ENCODE measurements at places on chromosomes 2 and 18. TPM values are rescaled to one million over a fixed set of nuclear protein-coding genes. Genes with fewer than 3 reads are reported as not detected.

Gene ARHGAP28
- total RNA-seq: not detected

Gene PIEZO2
- total RNA-seq: 0.70 TPM

Gene COLEC11
- 0.62 TPM for total RNA-seq

Gene UGT1A8
- total RNA-seq: 0.05 TPM

Gene MROH2A
- total RNA-seq: 0.12 TPM

Gene SLC8A1
- 0.29 TPM for total RNA-seq

Gene LONRF2
- total RNA-seq: 2.0 TPM

Gene OSBPL6
- 6.8 TPM for total RNA-seq

Gene LAMA1
- total RNA-seq: 0.07 TPM

Gene ANKRD30B
- not detected for total RNA-seq

Gene GULP1
- 43.4 TPM for total RNA-seq

Gene CRYBA2
- not detected for total RNA-seq

Gene EVA1A
- 8.2 TPM for total RNA-seq

Gene ASPRV1
- total RNA-seq: 0.25 TPM

Gene MDH1B
- 1.6 TPM for total RNA-seq

Gene GPR45
- total RNA-seq: not detected

Gene TRIM43
- total RNA-seq: not detected

Gene SLC23A3
- 0.82 TPM for total RNA-seq

Gene COL3A1
- total RNA-seq: 0.20 TPM

Gene COL4A3
- 1.3 TPM for total RNA-seq

Gene SULT1C2
- 0.36 TPM for total RNA-seq

Gene CYP27A1
- total RNA-seq: 0.15 TPM

Gene PROM2
- 0.01 TPM for total RNA-seq

Gene VWA3B
- not detected for total RNA-seq

Gene GKN2
- total RNA-seq: 1.9 TPM

Gene SERPINB11
- total RNA-seq: not detected

Gene FOXD4L1
- 0.31 TPM for total RNA-seq

Gene DYNAP
- total RNA-seq: not detected

Gene ONECUT2
- total RNA-seq: 0.37 TPM

Gene CCDC148
- 0.45 TPM for total RNA-seq

Gene ANKRD36B
- total RNA-seq: 4.3 TPM

Gene PTPRM
- total RNA-seq: 33.7 TPM

Gene SP9
- total RNA-seq: 1.9 TPM

Gene PRKCE
- total RNA-seq: 10.4 TPM

Gene IL1RL1
- total RNA-seq: 1.0 TPM

Gene MAPK4
- total RNA-seq: 0.28 TPM

Gene DOCK10
- total RNA-seq: 37.1 TPM

Gene DCDC2C
- total RNA-seq: not detected

Gene TXNDC2
- 0.12 TPM for total RNA-seq

Gene FAM228A
- total RNA-seq: not detected

Gene TMEM37
- 1.5 TPM for total RNA-seq

Gene POLE4
- 168 TPM for total RNA-seq

Gene ABCG5
- total RNA-seq: not detected

Gene PHOSPHO2
- 3.2 TPM for total RNA-seq

Gene UGT1A6
- total RNA-seq: 1.1 TPM

Gene C1QL2
- total RNA-seq: 0.48 TPM
